Activated CD8-positive, alpha-beta memory T cell treated with anti-CD3 and anti-CD28 coated beads for 1 hour (primary cell): ENCODE measurements at places on chromosomes 2 and 18.

- DNase-seq = no peak
These were observed 81.5 kb upstream of the PGAP1 start for GRCh38 chr2:197007716-197008628.

- no peak for DNase-seq
These were observed 220.6 kb upstream of the LRRTM1 start for GRCh38 chr2:80525152-80525551.

DNA sequence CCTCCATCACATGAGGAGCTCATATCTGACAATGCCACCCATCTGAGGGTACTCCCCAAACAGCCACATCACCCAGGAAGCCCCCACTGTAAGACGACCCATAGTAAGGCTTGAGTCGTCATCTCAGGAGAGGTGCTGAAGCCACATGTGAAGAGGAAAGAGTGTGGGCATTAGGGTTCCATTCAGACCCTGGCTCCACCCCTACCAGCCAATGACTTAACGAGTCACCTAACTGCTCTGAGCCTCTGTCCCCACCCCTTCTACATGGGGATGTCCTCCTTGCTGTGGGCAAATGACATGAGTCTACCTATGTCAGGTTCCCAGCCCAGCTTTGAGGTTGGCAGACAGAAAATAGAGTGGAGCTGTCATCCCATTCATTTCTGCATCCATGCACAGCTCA is 46.3 kb downstream of the C1QL2 start:
- no peak for DNase-seq

DNA sequence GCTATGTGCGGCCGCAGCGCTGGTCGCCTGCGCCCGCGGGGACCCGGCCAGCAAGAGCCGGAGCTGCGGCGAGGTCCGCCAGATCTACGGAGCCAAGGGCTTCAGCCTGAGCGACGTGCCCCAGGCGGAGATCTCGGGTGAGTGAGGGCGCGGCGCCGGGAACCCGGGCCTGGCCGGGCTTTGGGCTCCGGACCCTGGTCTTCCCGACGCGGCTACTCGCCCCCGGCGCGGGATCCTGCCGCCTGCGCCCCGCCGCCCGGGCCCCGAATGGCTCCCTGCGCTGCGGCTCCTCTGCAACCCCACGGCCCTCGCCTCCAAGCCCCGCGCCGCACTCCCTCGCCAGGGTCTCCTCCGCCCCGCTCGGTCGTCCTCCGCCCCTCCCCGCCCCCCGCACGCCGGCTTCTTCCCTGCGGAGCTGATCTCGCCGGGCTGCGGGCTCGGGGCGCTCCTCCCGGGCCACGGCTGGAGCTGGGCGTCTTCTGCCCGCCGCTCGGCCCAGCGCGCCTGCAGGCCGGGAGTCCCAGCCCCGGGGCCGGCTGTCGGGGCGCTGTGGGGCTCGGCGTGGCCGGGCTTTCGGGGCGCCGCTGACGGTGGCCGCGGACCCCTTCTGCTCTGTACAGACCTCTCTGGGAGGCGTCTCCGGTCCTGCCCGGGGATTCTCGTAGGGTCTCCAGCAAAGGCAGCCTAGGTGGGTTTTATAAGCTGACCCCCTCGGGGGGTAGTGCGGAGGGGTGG is 652 bp downstream of the GPC1 start:
- no peak for DNase-seq

DNA sequence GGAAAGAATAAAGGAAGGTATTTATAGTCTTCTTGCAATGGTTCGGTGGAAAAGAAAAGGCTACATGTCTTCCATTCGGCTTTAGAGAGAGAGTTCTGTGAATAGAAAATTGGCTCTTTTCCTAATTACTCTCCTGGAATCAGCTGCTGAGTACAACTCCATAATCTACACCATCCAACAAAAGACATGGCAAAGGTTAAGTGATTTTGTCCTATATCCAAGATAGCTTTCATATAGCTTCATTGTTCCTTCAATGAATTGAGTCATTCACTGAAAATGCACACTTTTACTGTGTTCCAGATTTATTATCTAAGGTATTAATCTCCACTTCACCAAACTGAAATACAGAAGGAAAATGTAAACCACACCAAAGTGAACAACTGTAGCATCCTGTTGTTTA is 514.5 kb downstream of the LRRTM4 start:
- DNase-seq = no peak

DNA sequence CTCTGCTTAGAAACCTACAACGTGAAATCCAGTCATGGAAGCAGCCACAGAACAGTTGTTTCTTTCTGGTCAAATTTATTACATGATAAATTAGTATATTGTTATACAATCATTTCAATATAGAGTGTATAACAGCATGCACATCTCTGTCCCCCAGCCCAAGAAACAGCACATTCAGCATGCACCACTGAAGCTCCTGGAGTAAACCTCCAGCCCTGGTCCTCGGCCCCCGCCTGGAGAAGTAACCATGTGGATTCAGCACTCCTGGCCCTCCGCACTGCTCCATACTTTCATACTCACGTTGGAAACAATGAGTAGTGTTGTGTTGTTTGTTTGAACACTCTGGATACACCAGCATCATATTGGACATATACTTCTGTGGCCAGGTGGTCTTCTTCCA is 15.3 kb upstream of the ID2 start:
- no peak for DNase-seq

DNA sequence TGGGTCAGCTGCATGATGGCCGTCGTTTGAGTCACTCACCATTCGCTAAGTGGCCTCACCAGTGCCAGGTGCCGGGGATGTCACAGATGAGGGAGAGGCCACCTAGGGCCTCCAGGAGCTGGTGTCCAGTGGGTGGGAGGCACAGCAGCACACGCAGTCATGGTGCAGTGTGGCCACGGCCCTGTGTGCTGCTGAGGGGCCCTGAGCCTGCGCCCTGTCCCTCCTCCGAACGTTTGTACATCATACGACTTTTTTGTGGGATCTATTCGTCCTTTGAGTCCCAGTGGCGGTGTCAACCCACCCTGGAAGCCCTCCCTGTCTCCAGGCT is 30.1 kb upstream of the ODC1 start:
- DNase-seq = no peak

- no peak for DNase-seq
These were observed 45.1 kb downstream of the DHX57 start for GRCh38 chr2:38830526-38831159.

GRCh38 chr2:98378901-98379300 is 32.6 kb downstream of the CNGA3 start:
- no peak for DNase-seq

DNA sequence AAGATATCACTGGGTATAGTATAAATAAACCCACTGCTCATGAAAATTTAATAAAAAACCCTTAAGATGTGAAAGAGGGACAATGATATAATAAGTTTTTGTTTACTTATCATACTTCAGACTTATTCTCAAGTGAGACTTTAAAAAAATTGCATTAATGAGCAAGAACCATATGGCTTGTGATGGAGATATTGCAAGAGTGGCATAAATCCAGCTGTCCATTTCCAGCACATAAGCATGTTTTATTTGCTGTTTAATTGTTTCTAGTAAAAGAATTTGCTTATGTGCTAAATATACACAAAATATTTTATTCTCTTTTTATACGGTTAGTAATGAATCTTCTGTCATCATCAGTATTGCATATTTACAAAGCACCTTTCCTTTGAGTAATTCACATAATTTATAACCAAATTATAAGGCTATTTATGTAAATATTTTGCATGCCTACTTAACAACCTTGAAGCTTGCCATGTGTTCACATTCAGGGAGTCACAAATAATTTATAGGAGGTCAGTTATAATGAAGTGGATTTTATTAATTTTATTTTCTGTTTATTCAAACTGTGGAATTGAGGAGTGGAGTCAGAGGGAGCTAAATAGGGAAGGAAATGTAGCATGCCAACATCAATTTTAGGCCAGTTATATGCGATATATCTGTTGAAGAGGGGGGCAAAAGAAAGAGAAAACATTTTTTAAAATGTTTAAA is 318.5 kb upstream of the CWC22 start:
- no peak for DNase-seq

DNA sequence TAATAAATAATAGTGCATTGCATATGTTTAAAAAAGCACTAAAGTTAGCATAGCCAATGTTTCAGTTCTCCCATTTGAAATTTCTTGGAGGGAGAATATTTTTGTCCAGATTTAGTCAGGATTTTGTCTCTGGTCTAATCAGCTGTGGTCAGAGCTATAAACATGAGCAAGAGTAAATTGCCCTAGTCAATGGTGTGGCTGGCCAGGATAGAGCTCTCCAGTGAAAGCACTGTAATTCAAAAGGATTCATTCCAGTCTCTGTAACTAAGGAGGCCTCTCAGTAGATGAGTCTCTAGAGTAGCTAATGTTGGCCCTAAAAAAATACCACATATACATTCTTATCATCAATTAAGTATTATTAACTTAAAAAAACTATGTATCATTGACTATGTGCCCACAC is 241.6 kb downstream of the CDCA7 start:
- DNase-seq = no peak

DNA sequence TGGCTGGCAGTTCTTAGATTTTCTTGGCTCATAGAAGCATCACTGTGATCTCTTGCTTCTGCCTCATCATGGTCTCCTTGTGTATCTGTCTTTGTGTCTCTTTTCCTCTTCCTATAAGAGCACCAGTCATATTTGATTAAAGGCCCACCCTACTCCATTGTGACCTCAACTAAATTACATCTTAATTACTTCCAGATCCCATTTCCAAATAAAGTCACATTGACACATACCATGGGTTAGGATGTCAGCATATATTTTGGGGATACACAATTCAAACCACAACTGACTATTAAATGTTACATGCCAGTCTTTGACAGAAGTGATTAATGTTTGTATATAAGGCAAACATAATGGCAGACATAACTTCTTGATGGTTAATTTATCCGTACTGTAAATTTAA is 27.3 kb upstream of the TMX3 start:
- no peak for DNase-seq

DNA sequence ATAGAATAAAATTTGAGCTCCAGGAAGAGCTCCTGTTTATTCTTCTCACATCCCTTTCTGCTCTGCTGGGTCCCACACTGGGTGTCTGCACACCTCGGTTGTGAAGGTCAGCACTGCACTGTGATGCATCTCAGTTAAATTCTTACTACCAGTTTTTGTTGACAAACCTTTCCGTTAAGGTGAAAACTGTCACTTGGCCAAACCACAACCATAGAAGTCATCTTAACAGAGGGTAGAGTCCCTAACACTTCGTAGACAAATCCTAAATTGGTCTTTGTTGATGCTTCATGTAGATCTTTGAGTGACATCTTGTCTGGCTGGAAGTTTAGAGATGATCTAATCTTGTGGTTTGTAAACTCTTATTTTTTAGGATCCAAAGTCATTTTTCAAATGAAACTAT is 167.4 kb upstream of the MAP3K20 start:
- DNase-seq = no peak

- no peak for DNase-seq
These were observed 177.3 kb upstream of the ST6GAL2 start for GRCh38 chr2:107063228-107063627.

- DNase-seq = no peak
These were observed 327.6 kb upstream of the KCNJ3 start for GRCh38 chr2:154370873-154371272.

DNA sequence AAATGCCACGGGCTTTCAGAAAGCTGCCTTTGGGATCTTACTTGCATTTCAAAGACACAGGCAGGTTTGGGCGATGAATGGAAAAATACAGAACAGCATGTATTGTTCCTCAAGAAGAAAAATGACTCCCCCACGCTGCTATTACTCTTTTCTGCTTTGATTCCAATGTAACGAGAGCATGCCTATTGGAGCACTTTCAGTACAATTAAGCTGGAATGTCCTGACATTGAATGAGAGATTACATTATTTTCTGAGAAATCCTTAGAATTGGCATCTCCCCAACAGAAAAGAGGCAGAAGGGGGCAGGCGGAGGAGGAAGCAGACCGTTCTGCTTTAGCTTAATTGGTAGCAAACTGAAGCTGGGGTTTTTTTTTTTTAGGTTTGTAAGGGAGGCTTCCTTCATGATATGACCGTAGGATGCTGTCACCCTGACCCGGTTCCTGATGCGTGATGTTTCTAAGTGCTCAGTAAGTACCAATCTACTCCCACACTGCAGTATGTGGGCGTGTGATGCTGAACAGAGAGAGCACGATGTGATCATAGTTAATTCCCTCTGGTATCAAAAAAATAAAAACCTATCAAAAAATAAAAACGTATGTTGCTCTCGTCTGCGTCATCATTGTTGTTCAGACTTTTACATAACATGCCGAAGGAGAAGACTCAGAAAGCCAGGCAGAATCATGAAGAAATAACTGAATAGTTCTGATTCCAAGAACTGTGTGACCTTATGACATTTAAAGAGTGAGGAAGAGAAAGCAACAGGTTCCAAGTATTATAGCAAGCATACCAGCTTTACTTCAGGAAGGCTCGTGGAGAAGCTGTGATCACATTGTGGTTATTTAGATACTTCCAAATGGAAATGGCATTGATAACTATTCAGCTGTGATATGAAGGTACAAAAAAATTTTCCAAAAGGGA is 40.5 kb downstream of the LONRF2 start:
- DNase-seq = no peak

- DNase-seq = no peak
These were observed 337.4 kb upstream of the PIK3C3 start for GRCh38 chr18:41617647-41618046.

DNA sequence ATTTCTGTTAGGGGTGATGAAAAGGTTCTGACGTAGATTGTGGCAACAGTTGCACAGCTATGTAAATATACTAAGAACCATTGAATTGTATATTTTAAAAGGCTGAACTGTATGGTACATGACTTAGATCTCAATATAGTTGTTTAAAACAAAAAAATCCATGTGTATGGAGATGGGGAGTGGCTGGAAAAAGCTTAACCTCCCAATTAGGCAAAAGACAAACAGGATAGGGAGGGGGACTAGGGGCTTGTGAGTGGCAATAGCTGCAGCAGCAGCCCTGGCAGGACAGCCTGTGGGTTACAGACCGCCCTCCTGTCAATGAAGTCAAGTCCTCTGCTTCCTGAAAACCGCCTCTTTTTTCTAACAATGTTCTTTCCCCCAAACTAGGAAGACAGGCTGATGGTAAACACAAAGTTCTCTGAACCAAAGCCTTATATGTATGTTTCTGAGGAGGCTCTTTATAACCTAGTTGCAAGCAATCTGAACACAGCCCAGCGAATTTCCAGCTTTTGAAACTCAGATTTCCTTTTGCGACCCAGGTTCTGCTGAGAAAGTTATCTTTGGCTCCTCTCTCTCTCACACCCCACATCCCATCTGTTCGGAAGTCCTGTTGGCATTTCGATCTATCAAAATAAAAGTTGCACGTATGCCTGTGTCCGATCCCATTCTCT is 10.3 kb downstream of the ATP8B1 start:
- DNase-seq = no peak

GRCh38 chr18:22558945-22559385 is 141.2 kb upstream of the CTAGE1 start:
- DNase-seq = no peak

GRCh38 chr18:54528942-54529376 is 62.1 kb upstream of the DYNAP start:
- no peak for DNase-seq

DNA sequence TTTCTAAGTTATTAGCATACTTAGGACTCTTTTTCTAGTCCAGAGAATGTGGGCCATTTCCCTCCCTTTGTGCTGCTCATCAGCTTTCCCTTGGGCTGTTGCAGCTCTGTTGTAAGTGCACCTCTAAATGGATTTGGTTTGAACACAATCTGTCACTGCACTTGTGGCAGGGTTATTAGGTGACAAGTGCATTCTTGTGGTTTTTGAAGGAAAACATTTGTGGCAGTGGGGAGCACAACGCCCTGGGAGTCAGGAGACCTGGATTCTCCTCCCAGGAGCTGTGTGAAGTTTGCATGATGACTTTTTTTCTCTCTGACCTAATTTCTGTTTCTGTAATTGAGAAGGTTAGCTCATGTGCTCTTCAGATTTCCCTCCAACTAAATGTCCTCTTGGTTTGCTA is 630.9 kb upstream of the FAM98A start:
- DNase-seq = no peak
